Stimulated activated CD8-positive, alpha-beta memory T cell treated with anti-CD3 and anti-CD28 coated beads, Interleukin-15, amount 100 ng/mL, for 4 hours (primary cell): ENCODE measurements at places on chromosomes 12 and 14.
A peak's percentile ranks its signal among the peaks of the same experiment; 100 is the strongest.

DNA sequence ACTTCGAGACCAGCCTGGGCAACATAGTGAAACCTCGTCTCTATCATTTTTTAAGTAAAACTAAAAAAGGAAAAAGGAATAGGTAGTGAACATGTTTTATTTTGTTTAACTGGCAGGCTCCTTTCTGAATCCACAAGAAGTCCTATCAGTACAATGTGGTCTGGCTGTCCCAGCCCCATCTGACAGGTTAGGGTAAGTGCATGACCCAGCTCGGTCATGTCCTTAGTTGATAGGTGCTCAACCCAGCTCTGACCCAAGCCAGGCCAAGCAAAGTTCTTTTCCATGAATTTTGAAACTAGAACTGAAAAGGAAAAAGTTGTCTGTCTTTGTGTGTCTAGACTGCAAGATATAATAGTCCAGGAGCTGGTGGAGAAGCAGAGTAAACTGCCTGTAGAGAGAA lies 4.7 kb upstream of the NRDE2 start:
- DNase-seq, result no peak

DNA sequence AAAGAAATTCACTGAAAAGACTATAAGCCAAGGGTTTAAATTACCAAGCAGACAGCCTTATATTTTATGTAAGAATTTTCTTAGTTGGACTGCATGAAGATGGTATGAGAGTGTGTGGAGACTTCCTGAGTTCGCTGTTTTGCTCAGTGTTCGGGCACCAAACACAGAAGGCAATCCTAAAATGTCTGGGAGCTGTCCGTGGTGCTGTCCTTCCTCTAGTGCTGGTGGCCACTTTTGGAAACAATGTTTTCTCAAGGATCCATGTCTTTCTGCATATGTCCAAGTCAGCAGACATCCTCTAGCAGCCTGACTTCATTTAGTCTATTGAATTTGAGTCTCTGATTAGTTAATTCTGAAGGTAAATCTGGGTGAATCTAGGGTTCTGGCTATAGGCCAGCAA lies 135.8 kb downstream of the SLC8A3 start:
- DNase-seq, result no peak

GRCh38 chr12:21580748-21581516 lies 23.7 kb downstream of the GYS2 start:
- DNase-seq, result no peak

- no peak for DNase-seq
These were observed 21.7 kb upstream of the PLBD1 start for GRCh38 chr12:14589169-14590004.

- no peak for DNase-seq
These were observed 867 bp downstream of the RD3L start for GRCh38 chr14:103941462-103941861.

DNA sequence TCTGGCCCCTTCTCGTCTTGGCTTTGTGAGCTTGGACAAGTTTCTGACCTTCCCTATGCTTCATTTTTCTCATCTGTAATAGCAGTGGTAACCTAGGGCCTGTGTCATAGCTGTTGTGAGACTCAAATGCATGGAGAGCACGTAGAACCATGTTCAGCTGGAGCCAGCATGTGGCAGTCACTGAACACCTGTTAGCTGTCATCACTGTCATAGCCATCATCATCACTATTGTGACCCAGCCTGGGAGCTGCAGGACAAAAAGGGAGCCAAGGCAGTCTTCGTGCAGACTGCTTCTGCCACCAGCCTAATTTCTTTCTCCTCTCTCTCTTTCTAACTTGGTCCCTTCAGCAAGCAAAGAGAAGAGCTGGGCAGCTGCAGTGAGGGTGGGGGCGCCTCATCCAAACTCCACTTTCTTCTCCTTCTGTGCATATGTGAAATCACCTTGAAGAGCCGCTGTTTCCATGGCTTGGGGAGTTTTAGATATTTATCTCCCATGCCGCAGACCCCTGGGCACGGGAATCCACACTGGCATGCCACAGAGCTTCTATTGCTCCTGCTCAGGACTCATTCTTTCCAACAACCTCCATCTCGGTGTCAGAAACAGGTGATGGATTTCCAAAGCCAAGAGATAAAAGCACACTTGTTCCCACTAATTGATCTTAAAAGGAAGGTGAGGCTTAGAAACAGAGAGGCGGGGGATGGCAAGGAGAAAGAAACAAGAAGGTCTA lies 87.0 kb downstream of the SRRM4 start:
- DNase-seq, result no peak

DNA sequence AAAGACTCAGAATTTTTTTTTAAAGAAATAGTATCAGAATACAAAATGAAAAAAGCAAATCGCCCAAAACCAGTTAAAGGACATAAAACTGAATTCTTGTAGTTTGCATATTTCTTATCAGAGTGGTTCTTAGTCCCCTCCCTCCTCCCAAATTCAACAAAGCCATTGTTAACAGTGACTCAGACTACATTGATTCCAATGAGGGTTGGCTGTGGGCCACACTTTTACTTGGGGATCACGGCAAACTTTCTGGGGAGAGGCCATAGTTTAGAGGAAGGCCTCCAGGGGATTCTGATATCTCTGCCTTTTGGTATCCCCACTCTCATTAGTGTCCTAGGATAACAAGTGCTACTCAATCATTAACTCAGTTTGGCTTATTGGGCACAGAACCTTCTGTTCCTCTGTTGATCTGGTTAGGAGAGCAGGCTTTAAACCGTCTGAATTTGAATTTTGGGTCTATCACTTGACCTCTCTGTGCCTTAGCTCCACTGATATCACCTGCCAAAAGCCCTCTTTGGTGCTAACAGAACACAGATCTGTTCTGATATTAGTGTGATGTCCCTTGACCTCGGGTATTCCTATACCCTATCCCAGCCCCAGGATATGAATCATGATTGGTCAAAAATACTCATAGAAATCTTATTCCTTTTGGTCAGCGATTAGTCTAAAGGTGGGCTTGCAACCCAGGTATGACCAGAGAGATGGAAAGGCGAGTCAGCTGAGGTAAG lies 45.2 kb upstream of the APPL2 start:
- no peak for DNase-seq

DNA sequence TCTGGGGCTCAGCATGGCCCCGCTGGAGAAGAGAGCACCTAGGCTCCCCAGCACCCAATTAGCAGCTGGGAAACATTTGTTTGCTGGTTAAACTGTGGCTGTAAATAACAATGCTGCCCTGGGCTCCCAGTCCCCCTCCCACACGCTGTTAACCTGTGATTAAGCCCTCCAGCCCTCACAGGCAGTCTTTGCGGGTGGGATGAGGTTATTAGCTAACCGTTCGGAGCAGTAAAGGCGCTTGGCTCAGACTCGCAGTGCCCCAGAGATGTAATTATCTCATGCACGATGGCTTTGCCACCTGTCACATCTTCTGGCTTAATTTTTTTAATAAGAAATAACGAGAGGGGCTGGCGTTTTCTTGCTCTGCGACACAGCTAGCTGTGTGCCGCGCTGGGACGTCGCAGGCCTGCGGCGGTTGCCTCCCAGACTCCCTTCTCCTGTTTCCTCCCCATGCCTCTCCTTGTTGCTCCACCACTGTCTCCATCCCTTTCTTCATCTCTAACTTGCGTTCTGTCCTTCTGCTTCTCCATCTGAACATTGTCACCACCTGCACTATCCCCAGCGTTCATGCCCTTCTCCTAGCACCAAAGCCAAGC lies 239.2 kb upstream of the FKBP4 start:
- no peak for DNase-seq

DNA sequence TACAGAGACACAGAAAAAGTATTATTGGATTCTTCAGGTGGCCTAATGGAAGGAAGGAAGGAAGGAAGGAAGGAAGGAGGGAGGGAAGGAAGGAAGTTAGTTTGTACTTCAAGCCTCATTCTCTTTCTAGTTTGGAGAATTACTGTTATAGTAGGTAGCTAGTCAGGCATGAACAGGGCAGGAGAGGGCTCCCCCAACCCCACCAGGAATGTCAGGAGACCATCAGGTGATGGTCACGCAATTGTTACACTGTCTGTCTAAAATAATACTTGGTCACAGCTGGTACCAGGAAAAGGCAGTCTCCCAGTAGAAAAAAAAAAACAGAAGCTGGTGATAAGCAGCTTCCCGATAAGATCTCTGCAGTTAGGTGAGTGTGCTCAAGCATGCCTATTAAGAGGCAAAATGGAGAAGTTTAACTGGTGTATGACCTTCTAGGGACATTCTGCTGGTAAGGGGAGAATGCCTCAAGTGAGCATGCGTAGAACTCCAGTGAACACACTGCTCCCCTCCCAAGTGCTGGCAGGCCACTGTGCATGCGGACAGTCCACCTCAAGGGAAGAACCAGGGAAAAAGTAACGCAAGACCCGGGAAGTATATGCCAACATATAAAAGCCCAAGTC lies 358.4 kb upstream of the SOX5 start:
- no peak for DNase-seq

DNA sequence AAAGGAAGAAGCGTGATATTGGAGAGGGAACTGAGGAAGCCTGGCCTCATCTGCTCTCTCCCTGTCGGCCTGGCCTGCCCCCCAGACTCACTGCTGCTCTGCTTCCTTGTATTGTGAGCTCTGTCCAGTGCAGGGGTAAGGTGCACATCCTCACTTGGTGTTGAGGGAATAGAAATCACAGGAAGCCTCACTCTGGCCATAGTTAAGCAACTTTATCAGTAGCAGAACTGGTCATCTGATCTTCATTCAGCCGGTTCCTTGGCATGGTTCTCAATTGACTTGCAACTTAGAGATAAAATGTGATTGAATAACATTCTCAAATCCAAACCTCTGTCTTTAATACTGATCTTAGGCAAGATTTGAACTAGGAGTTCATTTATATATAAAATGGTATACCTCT lies 11.5 kb upstream of the CCDC175 start:
- DNase-seq, result no peak

DNA sequence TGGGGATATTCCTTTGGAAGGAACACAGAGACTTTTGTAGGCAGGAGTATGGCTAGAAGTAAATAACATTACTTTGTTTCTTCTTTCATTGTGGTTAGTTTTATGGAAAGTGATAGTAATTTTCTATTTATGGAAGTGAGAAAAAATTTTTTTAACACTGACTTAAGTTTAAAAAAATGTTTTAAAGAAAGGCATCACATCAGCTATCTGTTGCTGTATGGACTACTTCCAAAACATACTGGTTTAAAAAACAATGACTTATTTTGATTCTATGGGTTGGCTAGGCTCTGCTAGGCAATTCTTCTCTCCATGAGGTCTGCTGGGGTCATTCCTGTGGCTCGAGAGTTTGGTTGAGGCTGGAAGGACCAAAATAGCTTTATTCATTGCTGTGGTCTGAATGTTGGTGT lies 31.7 kb upstream of the SLC38A2 start:
- DNase-seq, result no peak

- peak; percentile 37 for DNase-seq
These were observed 449 bp upstream of the LTBP2 start for GRCh38 chr14:74612350-74613021.

DNA sequence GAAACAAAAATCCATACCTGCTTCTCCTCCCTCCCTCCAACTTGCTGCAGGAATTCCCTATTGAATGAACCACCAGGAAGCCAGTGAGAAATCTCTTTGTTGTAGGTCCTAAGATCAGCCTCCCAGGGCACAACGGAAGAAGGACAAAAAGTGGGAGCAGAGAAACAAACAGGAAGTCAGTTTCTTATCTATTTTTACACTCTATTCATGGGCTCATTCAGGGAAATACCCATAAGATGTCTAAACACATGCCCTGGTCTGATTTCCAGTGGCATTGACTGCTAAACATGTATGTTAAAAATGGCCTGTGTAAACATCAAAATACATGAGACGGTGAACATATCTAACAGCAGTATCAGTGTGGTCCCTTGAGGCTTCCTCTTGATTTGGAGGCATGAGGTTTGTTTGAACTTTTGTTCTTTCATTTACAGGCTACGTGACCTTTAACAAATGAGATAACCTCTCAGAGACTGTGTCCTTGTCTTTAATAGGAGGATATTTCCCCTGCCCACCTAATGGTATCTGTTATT lies 18.8 kb downstream of the GPR65 start:
- no peak for DNase-seq

DNA sequence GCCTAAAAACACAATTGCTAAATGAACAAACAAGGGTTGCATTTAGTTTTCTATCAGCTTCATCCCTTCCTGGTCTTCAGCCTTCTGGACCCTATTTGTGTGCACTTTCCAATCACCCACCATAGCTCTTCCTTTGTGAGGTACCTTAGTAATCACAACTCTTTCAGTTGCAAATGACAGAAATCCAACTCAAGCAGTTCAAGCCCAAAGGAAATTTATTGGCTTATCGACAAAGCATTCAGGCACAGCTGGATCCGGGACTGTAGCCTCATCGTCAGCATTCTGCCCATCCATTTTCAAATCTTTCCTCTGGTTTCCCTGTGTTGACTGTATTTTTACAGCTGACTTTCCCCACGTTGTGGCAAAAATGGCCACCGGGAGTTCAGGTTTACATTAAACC lies 148.6 kb upstream of the VASH1 start:
- DNase-seq, result no peak

- DNase-seq, result no peak
These were observed 162.7 kb downstream of the ETV6 start for GRCh38 chr12:11812241-11812585.

DNA sequence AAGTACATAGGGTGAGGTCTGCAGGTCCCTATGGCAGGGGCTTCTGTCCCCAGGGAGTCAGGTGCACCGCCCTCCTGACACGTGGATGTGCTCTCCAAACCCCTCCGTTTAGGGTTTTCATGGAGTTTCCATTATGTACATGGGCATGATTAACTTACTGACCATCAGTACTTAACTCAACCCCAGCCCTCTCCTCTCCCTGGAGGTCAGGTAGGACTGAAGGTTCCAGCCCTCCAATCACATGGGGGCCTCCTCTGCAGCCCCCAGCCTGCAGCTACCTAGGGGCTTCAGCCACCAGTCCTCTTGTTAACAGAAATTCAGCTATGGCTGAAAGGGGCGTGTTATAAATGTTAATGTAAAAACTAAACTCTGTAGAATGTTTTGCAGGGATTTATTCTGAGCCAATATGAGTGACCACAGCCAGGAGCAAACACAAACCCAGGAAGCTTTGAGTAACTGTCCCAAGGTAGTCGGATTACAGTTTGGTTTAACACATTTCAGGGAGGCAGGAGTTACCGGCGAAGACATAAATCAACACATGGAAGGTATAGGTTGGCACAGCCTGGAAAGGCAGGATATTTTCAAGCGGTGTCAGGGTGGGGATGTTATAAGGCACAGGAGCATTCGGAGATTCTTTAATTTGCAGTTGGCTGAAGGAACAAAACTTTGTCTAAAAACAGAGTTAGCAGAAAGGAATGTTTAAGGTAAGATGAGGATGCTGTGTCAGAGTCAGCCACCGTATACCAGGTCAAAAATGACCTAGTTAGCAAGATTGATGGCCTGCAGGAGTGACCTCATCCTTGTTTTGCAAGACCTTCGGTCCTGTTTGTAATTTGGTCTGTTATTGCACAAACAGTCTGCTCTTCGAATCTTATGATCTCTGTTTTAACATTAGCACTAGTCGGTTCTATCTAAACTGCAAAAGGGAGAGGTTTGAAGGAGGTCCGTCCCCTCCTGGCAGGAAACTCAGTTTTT lies 75.2 kb downstream of the TNFAIP2 start:
- no peak for DNase-seq
